Activated naive CD8-positive, alpha-beta T cell treated with anti-CD3 and anti-CD28 coated beads, Interleukin-2, amount 50 U/mL, for 16 hours (primary cell): ENCODE measurements at places on chromosomes 4 and X.

DNA sequence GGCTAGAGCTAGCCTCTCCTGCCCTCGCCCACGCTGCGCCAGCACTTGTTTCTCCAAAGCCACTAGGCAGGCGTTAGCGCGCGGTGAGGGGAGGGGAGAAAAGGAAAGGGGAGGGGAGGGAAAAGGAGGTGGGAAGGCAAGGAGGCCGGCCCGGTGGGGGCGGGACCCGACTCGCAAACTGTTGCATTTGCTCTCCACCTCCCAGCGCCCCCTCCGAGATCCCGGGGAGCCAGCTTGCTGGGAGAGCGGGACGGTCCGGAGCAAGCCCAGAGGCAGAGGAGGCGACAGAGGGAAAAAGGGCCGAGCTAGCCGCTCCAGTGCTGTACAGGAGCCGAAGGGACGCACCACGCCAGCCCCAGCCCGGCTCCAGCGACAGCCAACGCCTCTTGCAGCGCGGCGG is at the start of gene AR:
TSS of gene AR (plus strand) at position 204 of the 400 bp plus-strand sequence. CDS start 1,126 bp downstream, outside the sequence.
- DNase-seq = no peak

DNA sequence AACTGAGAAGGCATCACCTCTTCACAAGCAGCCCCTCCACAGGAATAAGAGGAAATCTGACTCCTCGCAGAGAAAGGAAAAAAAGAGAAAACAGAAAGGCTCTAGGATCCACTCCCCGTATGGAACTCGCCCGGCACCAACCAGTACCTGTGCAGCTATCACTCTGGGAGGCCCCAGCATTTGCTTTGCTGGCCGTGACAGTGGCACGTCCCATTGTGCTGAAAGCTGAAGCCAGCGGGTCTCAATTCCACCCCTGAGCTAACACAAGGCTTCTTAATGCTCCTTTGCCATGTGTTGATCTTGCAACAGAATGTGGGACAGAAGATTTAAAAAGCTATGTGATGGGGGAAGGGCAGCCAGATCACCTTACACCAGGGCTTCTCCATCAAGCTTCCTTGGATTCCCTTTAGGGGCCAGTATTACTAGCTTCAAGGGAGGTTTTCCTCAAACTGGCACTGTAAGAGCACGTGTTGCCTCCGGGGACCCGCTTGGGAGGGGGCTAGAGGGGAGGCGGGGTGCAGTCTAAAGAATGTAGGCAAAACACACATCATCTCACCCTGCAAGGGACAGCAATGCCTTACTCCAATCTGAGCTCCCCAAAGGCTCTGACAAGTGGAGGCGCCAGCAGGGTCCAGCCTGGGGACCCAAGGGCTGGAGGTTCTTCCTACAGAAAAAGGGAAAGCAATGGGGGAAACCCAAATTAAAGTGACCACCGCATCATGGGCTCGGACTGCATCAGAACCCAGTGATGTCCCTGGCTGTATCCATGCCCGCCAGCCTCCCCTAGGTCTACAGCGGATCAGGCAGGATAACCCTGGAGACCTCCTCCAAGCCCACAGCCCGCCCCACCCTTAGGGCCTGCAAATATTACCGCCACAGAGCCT is 1.2 kb downstream of the USP46 start:
- DNase-seq = no peak

DNA sequence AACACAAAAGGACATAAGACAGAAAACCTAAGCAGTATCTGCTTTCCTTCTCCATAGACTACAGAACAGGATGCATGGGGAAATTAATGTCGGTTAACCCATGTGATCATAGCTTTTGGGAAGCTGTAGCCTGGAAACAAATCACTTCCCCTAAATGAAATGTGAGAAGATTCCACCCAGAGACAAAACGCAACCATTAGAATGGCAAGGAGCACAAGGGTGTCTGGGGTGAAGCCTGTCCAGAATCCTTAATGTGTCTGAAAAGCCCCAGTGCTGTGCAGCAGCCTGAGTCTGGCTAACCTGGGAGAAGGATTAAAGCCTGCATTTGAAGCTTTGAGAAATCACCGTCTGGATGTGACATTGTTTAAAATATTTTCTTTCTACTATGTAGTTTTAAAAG is 213.3 kb downstream of the ANKRD50 start:
- DNase-seq = no peak

- no peak for DNase-seq
Measured at GRCh38 chr4:70863099-70863790, 23.6 kb upstream of the GRSF1 start.

GRCh38 chr4:126532527-126532926 is 1100.2 kb upstream of the INTU start:
- DNase-seq = no peak

GRCh38 chr4:105670684-105671083 is 37.8 kb downstream of the INTS12 start:
- DNase-seq = no peak

DNA sequence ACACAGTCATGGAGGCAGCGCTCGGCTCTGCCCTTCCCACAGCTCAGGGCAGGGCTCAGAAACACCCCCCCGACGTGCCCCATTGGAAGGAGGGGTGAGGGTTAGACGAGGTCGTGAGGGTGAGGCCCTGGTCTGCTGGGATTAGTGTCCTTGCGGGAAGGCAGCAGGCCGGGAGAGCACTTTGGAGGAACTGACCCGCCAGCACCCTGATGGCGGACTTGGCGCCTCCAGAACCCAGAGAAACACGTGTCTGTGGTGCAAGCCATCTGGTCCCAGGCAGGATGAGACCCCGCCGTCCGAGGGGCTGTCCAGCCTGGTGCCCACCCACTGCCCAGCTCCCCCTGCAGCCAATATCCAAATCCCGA is 26.3 kb downstream of the TACC3 start:
- no peak for DNase-seq

DNA sequence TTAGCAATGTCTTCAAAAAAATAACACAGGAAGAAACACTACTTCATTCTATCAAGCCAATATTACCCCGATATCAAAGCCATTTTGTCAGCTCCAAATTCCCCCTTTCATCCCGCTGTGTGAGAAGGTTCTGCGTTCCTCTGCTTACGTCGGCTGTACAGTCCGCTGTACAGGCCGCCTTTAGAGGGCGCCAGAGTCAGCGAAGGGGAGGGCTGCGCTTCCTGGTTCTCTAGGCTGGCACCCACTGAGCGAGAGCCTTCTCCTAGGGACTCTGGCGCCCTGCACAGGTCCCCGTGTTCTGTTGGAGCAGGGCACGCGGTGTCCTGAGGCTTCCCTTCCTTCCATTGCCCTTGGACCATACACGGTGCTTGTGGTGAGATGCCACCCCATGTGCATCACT is 25.3 kb upstream of the CT45A1 start:
- DNase-seq = no peak

- DNase-seq = no peak
Measured at GRCh38 chr4:67106861-67107460, 438.3 kb downstream of the CENPC start.

- no peak for DNase-seq
Measured at GRCh38 chr4:126738926-126739325, 893.8 kb upstream of the INTU start.

- DNase-seq = no peak
Measured at GRCh38 chr4:127018381-127018780, 614.4 kb upstream of the INTU start.

DNA sequence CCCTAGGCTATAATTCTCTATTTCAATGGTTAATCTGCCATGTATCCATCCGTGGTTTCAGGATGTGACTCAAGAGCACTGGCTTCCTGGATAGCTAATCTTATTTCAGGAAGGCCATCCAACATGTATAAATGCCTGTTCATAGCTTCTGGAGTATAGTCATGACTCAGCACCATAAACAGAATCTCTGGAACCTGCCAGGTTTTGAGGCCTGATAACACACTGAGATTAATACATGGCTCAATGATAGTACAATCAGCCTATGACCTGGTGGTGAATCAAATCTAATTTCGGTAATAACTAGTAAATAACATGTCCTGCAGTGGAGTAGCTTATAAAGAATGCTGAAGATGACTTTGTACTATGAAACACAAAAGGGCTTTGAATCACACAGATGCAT is 5.7 kb upstream of the IL13RA2 start:
- DNase-seq = no peak

DNA sequence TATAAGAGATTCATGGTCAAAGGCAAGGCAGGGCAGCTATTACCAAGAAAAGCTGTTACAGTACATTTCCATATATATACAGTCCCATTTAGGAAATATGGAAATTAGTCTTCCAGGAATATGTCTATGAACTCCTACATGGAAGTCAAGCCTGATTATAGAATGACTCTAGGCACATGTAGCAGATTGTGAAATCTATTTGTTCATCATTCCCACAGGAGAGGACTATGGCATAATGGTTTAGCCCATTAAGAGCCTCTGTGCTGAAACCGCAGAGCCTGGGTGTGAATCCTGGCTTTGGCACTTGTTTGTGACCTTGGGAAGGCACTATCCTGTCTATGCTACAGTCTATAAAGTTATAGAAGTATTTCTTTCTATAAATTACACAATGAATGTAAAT is 764.8 kb downstream of the RAPGEF2 start:
- DNase-seq = no peak

GRCh38 chr4:107034091-107034995 is 1.8 kb downstream of the DKK2 start:
- no peak for DNase-seq

- no peak for DNase-seq
Measured at GRCh38 chrX:98057176-98057575, 1173.5 kb downstream of the RPA4 start.

GRCh38 chrX:78109458-78109857 is 5.4 kb downstream of the PGK1 start:
- no peak for DNase-seq

DNA sequence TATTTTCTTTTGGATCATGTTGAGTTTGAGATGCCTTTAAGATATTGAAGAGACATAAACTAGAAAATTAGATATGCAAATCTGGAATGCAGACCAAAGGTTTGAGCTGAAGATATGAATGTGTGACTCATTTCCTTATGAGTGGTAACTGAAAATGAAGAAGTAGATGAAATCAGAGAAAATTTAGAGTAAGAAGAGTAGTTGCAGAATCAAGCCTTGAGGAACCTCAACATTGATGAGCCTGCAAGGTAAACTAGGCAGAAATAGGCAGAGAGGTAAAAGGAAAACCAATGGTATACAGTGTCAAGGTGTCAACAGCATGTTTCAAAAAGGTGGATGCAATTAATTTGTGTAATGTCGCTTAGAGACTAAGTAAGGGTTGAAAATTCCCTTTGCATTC is 142.8 kb downstream of the MOSPD2 start:
- no peak for DNase-seq

DNA sequence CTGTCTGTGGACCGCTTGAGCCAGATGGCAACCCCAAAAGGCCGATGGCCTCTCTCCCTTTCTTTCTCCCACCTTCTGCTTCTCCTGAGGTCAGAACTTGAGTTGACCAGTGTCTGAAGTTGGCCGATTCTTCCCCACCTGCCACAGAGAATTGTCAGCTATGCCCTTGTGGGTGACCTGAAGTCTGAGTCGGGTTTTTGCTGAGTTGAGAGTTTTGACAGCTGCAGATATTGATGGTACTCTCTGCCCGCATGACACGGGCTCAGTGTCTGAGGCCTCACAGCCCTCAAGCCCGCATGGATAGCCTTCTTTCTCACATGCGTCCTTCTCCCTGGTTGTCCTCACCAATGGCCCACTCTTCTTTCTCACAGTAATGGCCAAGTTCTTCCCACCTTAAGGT is 111.0 kb downstream of the EFNB1 start:
- no peak for DNase-seq

DNA sequence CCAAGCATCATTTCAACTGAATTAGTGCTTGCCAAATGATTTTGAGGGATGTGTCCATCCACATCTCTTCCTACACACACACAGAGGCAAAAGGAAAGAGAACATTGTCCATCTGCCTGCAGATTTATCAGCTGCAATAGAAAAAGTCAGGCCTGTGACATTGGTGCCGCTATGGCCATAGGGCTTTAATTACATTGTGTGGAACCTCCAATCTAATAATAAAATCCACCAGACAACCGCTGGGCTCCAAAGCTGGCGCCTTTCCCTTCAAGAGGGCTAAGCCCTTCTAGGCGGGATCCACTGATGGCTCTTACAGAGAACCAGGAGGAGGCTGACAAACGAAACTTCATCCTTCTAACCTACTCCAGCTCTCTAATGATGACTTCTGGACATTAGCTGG is 60.6 kb downstream of the PHOX2B start:
- DNase-seq = no peak

DNA sequence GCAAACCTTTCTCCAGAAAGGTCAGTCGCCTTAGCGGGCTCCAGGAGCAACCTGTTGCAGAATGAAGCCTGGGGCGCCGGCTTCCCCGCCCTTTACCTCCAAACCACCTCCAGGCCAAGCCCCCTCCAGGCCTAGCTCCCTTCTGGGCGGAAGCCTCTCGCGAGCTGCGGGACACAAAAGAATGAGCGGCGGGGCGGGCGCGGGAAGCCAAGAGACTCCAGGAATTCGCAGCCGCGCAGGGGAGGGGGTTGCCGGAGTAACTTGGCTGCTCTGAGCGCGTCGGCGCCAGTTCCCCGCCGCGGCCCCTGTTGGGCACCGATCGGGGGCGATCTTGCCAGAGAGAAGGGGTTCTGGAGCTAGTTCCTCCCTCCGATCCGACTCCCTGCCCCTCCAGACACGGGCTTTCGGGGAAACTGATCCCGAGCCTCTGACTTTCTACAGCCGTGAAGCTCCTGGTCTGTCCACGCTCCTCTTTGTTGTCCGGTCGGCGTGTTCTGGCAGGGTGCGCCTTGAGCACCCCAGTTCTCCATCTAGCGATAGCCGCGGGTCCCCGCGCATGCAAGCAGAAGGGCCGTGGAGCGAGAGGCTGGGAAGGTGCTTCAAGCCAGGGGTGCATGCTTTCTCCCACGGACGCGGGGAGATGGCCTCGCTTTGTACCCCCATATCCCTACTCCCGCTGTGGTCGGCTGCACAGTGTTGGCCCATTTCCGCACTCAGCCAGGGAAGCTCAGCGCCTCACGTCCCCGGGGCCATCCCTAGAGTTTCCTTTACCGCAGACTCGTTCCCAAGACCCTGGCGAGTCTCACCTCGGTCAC is 1.2 kb downstream of the PROM1 start:
- DNase-seq = no peak

- DNase-seq = no peak
Measured at GRCh38 chr4:2363056-2363721, 55.3 kb downstream of the ZFYVE28 start.

GRCh38 chr4:87409420-87409939 is 12.9 kb upstream of the NUDT9 start:
- no peak for DNase-seq

GRCh38 chr4:164753873-164754488 is at the start of gene SMIM31:
SMIM31 (plus strand) TSS chr4:164754131; CDS start chr4:164770444, 16,313 bp downstream.
- no peak for DNase-seq

DNA sequence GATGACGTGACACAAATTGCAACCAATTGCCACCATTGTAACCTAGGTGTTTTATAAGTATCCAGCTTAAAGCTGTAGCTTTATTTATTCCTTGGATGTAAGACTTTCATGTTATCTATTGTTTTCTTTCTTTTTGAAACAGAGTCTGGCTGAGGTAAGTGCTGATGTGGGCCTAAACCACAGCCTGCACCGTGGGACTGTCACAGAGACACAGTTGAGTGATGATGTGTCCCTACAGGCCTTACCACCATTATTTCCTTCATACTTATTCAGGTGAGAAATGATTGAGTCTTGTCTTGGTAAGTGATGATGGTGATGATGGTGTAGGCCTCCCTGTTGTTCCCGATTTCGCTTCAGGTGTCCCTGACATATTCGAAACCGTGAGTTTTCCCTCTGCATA is 8.3 kb downstream of the ATXN3L start:
- DNase-seq = no peak

- no peak for DNase-seq
Measured at GRCh38 chr4:3255611-3256186, 6.7 kb downstream of the MSANTD1 start.

- DNase-seq = no peak
Measured at GRCh38 chr4:120209706-120210105, 143.1 kb upstream of the MAD2L1 start.
